HepG2 (cell line): ENCODE measurements at places on chromosomes 1 and 21. TPM values are rescaled to one million over a fixed set of nuclear protein-coding genes. Genes with fewer than 3 reads are reported as not detected.

- no peak for DNase-seq
Observed at GRCh38 chr21:18954441-18954844, 550.9 kb upstream of the TMPRSS15 start.

DNA sequence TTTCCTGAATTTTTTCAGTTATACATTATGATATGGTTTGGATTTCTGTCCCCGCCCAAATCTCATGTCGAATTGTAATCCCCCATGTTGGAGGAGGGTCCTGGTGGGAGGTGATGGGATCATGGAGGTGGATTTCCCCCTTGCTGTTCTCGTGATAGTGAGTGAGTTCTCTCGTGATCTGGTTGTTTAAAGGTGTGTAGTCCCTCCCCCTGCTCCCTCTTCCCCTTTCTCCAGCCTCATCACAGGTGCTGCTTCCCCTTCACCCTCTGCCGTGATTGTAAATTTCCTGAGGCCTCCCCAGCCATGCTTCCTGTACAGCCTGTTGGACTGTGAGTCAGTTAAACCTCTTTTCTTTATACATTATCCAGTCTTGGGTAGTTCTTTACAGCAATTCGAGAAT, 93.2 kb upstream of the HNRNPU start:
- DNase-seq = no peak

- no peak for DNase-seq
Observed at GRCh38 chr1:216450227-216450626, 27.0 kb upstream of the USH2A start.

- DNase-seq = no peak
Observed at GRCh38 chr21:45147473-45148315, 73.3 kb downstream of the ADARB1 start.

DNA sequence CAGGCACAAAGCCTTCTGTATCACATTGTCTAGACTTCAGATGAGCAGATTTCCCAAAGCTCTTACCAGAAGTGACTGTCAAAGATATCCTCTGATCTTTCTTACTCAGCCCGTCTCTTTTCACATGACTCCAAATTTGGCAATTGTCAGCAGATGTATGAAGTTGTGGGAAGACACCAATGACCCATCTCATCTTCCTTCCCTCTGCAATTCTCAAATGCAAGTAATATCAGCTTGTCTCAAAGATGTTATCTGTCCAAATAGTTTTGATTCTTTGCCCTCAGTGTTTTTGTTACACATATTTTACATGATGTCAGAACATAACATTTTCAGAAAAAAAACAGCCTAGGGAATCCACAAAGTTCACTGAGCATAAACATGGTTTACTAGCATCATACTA, 45.1 kb upstream of the RGS2 start:
- no peak for DNase-seq

DNA sequence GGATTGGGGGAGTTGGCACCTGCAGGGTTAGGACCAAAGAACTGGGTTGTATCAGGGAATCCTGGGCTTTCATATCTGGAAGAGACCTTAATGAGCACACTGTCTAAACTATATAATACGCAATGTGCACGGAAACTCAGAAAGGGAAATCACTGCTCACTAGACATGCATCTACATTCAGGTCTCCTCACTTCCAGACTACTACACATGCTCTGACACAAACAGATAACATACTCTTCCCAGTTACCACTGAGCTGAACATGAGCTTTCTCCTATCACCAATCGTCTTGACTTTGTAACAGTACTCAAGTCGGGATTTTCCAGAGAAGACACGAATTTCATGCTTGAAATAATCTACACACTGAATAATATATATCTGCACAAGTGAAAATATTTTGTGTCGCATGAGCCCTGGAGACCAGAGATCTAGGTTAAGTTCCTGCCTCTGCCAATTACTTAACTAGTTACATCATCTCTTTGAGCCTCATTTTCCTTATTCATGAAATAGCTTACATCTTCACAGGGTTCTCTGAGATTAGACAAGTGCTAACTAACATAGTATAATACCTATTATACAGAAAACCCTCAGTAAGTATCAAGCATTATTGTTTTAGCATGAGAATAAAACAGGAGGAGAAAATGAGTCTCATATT, 101.1 kb downstream of the JAK1 start:
- DNase-seq = no peak

DNA sequence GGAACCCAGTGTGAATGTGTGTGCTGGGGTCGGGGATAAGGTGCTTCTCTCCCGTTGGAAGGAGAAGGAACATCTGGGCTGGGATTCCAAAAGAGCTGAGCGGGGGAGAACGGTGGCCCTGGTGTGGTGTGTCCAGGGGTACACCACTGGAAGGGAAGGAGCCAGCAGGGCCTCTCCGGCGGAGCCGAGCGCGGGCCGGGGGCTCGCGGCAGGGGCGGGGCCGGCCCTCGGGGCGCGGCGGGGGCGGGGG, 231 bp upstream of the RPS6KA1 start:
- DNase-seq = no peak

DNA sequence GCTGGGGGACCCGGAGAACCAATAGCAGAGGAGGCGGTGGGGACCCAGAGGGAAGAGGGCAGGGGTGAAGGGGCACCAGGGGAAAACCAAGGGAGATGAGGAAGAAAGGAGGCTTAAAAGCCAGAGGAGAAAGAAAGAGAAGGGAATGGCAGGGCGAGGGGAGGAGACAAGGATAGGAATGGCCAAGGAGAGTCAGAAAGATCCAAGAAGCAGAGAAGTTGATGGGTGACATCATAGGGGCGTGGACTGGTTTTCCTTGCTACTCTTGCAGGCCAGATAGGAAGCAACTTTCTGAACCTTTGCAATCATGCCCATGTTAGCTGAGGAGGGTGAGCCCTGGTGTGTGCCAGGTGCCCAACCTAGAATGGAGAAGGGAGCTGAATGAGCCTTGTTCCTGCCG, 5.4 kb downstream of the NPR1 start:
- no peak for DNase-seq

DNA sequence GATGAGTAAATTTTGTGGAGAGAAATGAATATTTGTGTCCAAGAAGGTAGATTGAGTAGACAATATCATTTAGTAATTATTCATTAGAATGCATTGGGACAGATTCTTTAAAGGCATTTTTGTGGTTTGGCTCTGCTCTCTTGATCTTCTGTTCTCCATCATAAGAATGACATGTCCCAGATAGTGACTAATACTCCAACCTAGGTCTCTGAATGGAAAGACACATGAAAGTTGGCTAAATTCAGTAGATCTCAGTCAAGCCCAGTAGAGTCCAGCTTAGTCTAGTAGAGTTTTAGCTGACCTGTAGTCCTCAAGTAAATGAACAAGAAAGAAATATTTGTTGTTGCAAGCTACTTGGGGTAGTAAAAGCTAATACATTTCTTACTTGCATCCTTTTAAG, 61.8 kb upstream of the DNAH14 start:
- DNase-seq = no peak

DNA sequence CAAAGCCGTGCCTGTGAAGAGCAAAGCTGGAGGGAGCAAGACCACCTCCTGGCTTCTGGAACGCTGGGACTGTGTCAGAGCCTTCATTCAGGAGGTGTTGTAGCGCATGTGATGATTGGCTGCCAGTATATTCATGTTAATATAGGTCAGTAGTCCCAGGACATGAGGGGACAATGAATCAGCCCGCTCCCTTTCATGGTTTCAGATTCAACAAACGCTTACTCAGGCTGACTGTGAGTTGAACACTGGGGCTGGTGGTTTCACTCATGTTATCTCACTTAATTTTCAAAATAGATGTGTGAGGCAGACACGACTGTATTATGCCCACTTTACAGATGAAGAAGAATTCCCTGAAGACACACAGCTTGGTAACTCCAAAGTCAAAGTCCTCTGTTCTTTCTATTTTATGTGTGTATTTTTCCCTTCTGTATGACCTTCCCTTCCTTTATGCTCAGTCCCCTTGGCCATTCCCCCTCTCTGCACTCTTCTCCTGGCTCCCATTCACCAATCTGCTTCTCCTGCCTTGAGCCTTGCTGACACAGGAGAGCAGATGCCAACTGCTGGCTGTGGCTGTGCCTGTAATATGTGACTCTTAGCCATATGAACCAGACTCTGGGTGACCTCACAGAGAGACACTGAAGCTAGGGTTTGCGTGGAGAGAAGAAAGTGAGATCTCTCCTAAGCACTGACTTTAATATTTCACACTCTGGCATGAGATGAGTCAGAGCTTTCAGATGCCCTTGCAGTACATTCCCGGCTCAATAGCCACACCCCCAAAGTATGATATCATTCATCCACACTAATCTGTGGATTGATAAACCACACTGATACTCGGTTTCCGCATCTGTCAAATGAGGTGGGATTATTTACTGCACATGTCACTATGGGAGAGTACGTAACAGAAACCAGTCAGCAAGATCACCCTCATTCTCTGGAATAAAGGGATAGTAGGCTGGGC, 31.4 kb upstream of the KIRREL1 start:
- DNase-seq = no peak

DNA sequence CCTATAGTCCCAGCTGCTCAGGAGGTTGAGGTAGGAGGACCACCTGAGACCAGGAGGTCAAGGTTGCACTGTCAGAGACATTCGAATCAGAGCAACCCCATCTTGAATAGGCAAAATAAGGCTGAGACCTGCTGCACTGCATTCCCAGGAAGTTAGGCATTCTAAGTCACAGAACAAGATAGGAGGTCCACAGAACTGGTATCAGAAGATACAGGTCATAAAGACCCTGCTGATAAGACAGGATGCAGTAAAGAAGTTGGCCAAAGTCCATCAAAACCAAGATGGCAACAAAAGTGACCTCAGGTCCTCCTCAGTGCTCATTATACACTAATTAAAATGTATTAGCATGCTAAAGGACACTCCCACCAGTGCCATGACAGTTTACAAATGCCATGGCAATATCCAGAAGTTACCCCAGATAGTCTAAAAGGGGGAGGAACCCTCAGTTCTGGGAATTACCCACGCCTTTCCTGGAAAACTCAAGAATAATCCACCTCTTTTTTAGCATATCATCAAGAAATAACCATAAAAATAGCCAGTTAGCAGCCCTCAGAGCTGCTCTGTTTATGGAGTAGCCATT, 65.2 kb upstream of the KLHDC7A start:
- no peak for DNase-seq

DNA sequence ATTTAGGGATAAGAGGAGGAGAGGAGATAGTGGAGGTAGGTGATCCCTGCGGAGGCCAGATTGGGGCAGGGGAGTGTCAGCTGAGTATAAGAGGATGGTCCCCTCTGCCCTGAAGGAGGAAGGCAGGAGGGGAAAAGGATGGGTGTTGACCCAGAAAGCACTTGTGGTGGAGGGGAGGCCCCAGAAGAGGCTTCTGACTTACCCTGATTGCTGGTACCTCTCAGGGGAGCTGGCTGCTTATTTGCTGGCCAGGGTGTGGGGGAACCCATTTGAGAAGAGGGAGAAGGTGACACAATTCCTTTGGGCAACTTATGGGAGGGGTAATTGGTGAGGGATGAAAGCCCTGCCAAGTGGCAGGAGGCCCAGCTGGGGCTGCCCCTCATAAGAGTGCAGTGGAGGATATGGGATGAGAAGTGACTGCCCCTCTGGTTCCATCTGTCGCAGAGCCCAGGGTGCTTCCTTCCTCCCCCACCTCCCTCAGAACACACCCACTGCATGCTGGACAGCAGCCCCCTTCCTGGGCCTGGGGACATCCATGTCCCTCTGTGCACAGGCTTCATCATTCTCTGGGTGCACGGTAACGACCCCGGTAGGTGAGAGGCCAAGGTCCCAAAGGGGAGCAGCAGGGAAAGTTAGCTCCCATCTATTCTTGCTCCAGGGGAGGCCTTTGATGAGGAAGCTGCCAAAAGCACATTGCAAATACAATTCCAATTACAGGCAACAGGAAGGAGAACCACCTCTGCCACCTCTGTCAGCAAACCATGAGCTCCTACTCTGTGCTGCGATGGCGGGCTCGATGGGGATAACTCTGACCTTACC, 1.4 kb upstream of the PCSK9 start:
- no peak for DNase-seq

GRCh38 chr1:156924478-156925153, 4.2 kb downstream of the LRRC71 start:
- DNase-seq = no peak

DNA sequence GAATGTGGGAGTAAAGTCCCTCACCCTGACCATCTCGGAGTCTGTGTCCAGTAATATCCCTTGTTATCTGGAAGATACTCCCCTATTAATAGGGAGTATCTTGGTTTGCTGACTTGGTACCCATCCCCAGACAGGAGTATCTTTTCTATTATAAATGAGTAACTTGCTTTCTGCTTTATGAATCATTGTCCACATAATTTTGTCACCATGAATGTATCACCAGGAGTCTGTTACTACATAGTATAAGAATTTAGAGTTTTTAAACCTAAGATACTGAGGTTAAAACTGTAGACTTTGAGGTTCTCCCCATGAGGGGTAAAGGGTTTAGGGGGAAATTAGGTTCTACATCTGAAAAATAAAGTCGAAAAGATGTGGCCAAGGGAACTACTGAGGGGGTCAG, 175.6 kb downstream of the FCRL5 start:
- no peak for DNase-seq

GRCh38 chr1:94153133-94153532, 32.2 kb upstream of the ABCA4 start:
- no peak for DNase-seq

DNA sequence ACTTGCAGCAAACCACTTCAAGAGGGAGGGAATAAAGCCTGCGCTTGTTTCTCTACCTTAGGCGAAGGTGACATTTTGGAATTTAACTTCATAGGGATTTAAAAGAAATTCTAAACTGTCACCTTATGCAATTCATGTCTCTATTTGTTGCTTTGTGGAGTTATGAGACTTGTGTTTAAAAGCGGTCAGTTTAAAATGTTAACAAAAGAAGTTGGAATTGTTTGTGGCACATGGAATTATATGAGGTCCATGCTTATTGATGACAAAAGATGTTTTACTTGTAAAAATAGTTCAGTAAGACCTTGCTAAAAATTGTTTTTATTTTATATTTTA, 15.8 kb downstream of the NR5A2 start:
- no peak for DNase-seq

- DNase-seq = no peak
Observed at GRCh38 chr1:151949371-151950193, 40.3 kb upstream of the THEM4 start.

Gene ST6GALNAC5
- not detected in 2 replicates for total RNA-seq

Gene TSPEAR
- 0.07 and 0.18 TPM in 2 replicates for total RNA-seq

Gene RC3H1
- total RNA-seq = 19.6 and 24.4 TPM in 2 replicates

Gene ARMH1
- not detected in 2 replicates for total RNA-seq

Gene RYR2
- not detected in 2 replicates for total RNA-seq

Gene CELA3B
- total RNA-seq = not detected in 2 replicates

Gene CLCN6
- 10.1 and 19.3 TPM in 2 replicates for total RNA-seq

Gene FMN2
- total RNA-seq = not detected in 2 replicates

Gene MXRA8
- 5.4 and 19.8 TPM in 2 replicates for total RNA-seq

Gene SPRR2D
- total RNA-seq = not detected in 2 replicates
